ENCODE measurements at places on chromosomes 5 and 9. TPM values are rescaled to one million over a fixed set of nuclear protein-coding genes. Genes with fewer than 3 reads are reported as not detected.

- no peaks in the 10 kb centered on the region for H3K27me3 ChIP-seq
- no peak overlapping the region for H3K27ac ChIP-seq
- no peaks in the 10 kb centered on the region for H3K36me3 ChIP-seq
- peaks cover 7% of the 10 kb centered on the region for H3K4me1 ChIP-seq
Measured at GRCh38 chr9:5561828-5562488, 51.6 kb downstream of the PDCD1LG2 start.

GRCh38 chr5:109880907-109881685, 191.4 kb downstream of the MAN2A1 start:
- no peak overlapping the region for H3K4me3 ChIP-seq
- no peaks in the 10 kb centered on the region for H3K36me3 ChIP-seq
- H3K4me1 ChIP-seq = no peaks in the 10 kb centered on the region
- H3K27ac ChIP-seq = no peak overlapping the region

DNA sequence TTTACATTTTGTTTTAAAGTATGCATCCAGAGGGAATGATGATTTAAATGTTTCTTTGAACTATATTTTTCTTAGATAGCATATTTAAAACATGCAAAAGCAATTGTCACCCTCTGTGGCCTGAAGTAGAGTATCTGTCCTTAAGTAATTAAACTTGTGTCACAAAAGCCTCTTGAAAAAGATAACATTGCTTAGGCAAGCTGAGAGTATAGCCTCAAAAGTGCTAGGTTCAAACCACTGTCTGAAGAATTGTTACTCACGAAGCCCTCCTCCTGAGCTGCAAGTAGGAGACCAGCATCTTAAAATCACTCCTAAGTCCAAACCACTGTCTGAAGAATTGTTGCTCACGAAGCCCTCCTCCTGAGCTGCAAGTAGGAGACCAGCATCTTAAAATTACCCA, 378.0 kb upstream of the PRR16 start:
- H3K4me3 ChIP-seq = no peak overlapping the region
- DNase-seq = no peak
- no peaks in the 10 kb centered on the region for H3K27me3 ChIP-seq

DNA sequence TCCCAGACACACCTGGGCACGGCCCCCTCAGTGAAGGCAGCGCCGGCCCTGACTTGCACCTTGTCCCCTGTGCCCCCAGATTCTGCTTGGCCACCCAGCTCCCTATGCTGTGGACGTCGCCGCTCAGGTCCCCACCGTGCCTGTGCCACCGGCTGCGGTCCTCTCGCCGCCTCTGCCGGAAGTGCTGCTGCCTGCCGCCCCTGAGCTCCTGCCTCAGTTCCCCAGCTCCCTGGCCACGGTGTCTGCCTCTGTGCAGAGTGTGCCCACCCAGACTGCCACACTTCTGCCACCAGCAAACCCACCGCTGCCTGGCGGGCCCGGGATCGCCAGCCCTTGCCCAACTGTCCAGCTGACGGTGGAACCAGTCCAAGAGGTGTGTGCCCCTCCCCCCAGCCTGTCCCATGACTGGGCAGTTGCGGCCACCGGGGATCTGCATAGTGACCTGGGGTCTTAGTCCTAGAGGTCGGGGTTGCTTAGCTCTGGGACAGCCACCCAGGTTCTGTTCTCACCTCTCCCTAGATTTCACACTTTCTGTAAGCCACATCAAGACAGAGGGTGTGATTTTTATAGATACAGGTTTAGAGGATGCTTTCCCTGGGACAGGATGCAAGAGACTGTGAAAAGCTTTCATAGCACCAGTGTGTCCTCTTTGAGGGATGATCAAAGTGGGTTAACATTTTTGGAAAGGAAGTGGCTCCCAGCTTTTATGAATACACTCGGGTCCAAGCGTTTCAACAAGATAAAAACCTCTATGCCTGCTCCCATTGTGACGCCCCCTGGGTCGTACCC, 78.0 kb downstream of the WNK2 start:
- no peak overlapping the region for H3K27ac ChIP-seq
- H3K4me3 ChIP-seq = no peak overlapping the region
- H3K4me1 ChIP-seq = peaks cover 2% of the 10 kb centered on the region
- peak; percentile 7 for DNase-seq
- no peaks in the 10 kb centered on the region for H3K27me3 ChIP-seq

DNA sequence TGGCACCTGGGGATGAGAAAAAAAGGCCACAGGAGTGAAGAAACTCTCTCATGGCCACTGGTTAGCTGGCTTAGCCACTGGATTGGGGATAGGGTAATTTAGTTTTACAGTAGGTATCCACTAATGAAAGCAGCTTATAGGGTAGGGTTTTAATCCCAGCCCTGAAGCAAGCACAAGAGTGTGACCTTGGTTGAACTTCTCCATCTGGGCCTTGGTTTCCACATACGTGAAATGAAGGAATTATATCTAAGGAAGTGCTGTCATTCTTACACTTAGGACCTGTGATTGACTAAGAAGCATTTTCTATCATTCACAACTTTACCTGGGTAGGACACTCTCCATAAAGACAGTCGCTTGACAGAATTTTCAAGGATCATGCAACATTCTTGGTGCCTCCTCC, 49.6 kb downstream of the FAT2 start:
- no peaks in the 10 kb centered on the region for H3K27me3 ChIP-seq
- H3K4me1 ChIP-seq = no peaks in the 10 kb centered on the region
- H3K27ac ChIP-seq = no peak overlapping the region
- H3K36me3 ChIP-seq = no peaks in the 10 kb centered on the region

- peaks cover 29% of the 10 kb centered on the region for H3K4me1 ChIP-seq
- H3K27me3 ChIP-seq = no peaks in the 10 kb centered on the region
- peak overlapping the region; percentile 23 for H3K27ac ChIP-seq
Measured at GRCh38 chr5:173903396-173904140, 15.4 kb downstream of the CPEB4 start.

GRCh38 chr5:67196537-67197059, at the start of gene CD180:
Gene CD180, minus strand, starts transcription at chr5:67196799. Its CDS starts 158 bp downstream, at chr5:67196641.
- no peak for DNase-seq
- no peaks in the 10 kb centered on the region for H3K27me3 ChIP-seq
- H3K36me3 ChIP-seq = no peaks in the 10 kb centered on the region
- H3K4me1 ChIP-seq = peaks cover 13% of the 10 kb centered on the region
- H3K27ac ChIP-seq = peak within 1 kb of the TSS; percentile 62

DNA sequence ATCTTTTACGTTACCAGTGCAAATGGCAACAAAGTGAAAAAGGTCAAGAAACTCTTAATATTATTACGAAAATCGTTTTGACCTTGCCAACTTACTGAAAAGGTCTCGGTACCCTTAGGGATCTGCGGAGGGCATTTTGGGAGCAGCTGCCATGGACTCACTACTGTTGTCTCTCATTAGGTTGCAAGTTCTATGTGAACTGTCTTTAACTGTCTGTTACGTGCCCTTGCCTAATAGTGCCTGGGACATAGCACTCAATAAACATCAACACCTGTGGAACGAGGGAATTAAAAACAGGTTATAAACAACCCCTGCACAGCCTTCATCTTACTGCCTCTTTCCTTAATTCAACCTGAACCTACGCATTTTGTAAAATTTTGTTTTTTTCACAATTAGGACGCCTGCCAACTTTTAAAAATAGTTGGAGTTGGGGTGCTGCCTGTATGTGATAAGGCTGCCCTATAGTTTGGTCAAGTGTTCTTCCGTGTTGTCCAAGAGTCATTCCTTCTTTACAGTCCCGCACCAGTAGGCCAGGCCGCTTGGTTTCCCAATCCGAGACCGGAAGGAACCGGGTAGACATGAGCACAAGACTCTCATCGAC, 527 bp upstream of the SREK1 start:
- H3K27ac ChIP-seq = peak overlapping the region; percentile 99
- DNase-seq = no peak
- peak overlapping the region; percentile 63 for H3K4me3 ChIP-seq
- H3K27me3 ChIP-seq = no peaks in the 10 kb centered on the region
- no peaks in the 10 kb centered on the region for H3K36me3 ChIP-seq

DNA sequence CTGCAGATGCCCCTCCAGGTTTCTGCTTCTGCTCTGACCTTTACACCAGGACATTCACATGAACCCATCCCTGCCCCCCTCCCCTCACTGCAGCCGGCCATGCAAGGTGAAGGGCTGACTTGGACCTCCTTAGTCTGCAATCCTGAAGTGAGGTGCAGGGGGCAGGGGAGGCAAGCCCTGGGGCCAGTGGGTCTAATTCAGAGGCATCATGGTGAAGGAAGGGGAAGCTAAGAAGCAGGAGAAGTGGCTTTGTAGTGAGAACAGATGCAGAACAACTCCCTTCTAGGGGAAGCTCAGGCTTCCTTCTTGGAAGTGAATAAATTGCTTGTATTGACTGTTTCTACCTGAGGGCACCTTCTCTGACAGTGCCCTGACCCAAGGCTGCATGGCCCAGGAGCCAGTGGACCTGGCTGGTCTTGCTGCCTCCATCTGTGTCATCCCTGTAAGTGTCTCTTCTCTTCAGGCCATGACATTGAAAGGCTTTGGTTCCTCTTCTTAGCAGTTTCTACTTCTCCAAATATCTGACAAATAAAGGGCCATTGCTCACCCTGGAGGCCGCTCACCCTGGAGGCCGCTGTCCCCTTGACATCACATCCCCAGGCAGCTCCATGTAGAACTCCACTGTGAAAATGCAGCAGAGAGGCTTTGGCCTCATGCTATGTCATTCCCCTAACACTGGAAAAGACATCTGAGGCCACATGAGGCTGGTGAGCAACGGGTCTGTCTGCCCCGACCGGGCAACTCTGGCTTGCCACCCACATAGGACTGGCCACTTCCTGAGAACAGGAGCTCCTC, 55.3 kb downstream of the GADD45G start:
- H3K27ac ChIP-seq = peak overlapping the region; percentile 78
- peaks cover 18% of the 10 kb centered on the region for H3K4me1 ChIP-seq
- no peaks in the 10 kb centered on the region for H3K27me3 ChIP-seq
- no peaks in the 10 kb centered on the region for H3K36me3 ChIP-seq
- no peak overlapping the region for H3K4me3 ChIP-seq

- peaks cover 7% of the 10 kb centered on the region for H3K27me3 ChIP-seq
- H3K27ac ChIP-seq = no peak overlapping the region
- H3K4me3 ChIP-seq = no peak overlapping the region
- no peaks in the 10 kb centered on the region for H3K4me1 ChIP-seq
- H3K36me3 ChIP-seq = peaks cover 5% of the 10 kb centered on the region
Measured at GRCh38 chr9:115057559-115057958, 60.4 kb downstream of the TNC start.

- no peak overlapping the region for H3K4me3 ChIP-seq
- no peak overlapping the region for H3K27ac ChIP-seq
Measured at GRCh38 chr5:26009742-26010141, 1028.6 kb downstream of the CDH9 start.

The BICD2 gene
- 29.3 TPM for total RNA-seq

DNA sequence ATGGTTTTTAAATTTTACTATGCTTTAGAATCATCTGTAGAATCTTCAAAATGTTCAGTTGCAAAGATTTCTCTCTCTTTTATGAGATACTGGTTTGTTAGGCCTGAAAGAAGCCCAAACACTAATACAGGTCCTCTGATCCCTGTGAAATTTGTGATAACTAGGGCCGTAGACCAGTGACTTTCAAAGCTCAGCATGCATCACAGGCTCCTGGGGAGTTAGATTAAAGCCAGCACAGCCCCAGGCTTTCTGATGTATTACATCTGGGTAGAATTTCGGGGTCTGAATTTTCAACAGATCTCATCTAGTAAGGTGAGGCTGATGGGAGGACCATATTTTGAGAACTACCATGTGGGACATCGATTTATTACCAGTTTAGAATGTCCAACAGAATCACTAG, 194.1 kb upstream of the PTPRD start:
- no peaks in the 10 kb centered on the region for H3K36me3 ChIP-seq
- DNase-seq = no peak
- no peak overlapping the region for H3K4me3 ChIP-seq
- no peaks in the 10 kb centered on the region for H3K4me1 ChIP-seq
- no peak overlapping the region for H3K27ac ChIP-seq

DNA sequence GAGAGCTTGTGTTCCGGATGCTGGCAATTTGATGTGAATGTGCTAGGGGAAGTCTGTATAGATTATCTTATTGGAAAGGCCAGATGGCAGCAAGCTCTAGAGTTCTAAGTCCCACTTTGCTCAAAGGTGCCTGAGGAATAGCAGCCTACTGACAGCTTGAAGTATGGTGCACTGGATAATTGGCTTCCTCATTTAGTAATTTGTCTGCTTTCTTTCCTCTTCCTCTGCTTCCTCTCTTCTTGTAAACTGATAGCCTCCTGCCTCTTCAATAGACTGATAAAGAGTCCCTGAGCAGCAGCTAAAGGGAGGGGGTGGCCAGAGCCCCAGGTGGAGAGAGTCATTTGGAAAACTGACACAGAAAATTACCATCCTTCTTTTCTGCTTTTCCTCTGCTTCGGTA, 177.3 kb downstream of the FGF1 start:
- no peaks in the 10 kb centered on the region for H3K36me3 ChIP-seq
- H3K4me1 ChIP-seq = no peaks in the 10 kb centered on the region
- no peak overlapping the region for H3K27ac ChIP-seq
- H3K4me3 ChIP-seq = no peak overlapping the region
- no peak for DNase-seq

The TAF11L7 gene
- total RNA-seq = not detected

GRCh38 chr5:135505973-135506372, 29.8 kb downstream of the NEUROG1 start:
- H3K4me1 ChIP-seq = peaks cover 4% of the 10 kb centered on the region
- no peak for DNase-seq
- no peak overlapping the region for H3K27ac ChIP-seq
- no peaks in the 10 kb centered on the region for H3K36me3 ChIP-seq
- peaks cover 54% of the 10 kb centered on the region for H3K27me3 ChIP-seq
- no peak overlapping the region for H3K4me3 ChIP-seq

DNA sequence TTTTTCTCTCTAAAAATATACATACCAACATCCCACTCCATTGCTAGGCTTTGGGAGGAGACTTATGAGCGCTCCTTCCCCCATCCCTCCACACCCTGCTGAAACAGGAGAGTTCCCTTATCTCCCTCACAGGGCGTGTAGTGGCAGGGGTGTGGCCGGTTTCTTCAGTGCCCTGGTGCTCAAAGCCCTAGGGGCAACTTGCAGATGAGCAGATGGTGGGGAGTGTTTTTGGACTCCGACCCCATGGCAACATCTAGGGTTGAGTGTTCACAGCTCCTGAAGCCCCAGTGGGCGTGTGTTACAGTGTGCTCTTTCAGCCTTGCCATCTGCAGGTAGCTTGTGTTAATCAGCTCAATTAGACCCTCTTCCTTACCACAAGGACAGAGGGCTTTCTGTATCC, 409.5 kb downstream of the MAT2B start:
- peak overlapping the region; percentile 66 for H3K27ac ChIP-seq
- H3K27me3 ChIP-seq = no peaks in the 10 kb centered on the region
- H3K4me1 ChIP-seq = peaks cover 24% of the 10 kb centered on the region
- peak; percentile 56 for DNase-seq
- no peak overlapping the region for H3K4me3 ChIP-seq

DNA sequence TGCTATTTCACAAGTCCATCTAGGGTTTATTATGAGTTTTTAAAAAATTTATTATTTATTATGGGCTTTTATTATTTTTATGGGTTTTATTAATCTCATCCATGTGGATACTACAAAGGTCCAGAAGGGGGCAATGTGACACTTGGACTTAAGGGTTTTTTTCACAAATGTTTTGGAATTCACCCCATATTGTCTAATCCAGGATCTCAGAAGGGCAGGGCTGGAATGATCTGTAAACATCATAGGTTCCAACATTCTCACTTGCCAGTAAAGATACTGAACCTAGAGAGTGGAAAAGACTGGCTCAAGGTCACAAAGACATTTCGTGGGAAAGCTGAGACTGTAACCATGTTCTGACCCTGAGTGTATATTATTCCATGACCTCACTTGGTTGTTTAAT, 35.6 kb downstream of the NIM1K start:
- H3K4me1 ChIP-seq = no peaks in the 10 kb centered on the region
- no peaks in the 10 kb centered on the region for H3K36me3 ChIP-seq
- no peak overlapping the region for H3K4me3 ChIP-seq

The CDKN2A gene
- 2.2 TPM for total RNA-seq

GRCh38 chr5:40866844-40867243, 25.7 kb downstream of the CARD6 start:
- no peaks in the 10 kb centered on the region for H3K36me3 ChIP-seq
- H3K4me3 ChIP-seq = no peak overlapping the region
- no peaks in the 10 kb centered on the region for H3K4me1 ChIP-seq
- no peak overlapping the region for H3K27ac ChIP-seq
- no peaks in the 10 kb centered on the region for H3K27me3 ChIP-seq
